ENCODE measurements at places on chromosomes 2 and 18. TPM values are rescaled to one million over a fixed set of nuclear protein-coding genes. Genes with fewer than 3 reads are reported as not detected.

The KCNG2 gene
- not detected for total RNA-seq

The ALK gene
- total RNA-seq: under 0.01 TPM

The SERPINB12 gene
- not detected for total RNA-seq

The MDH1B gene
- total RNA-seq: 2.2 TPM

The CXCR4 gene
- total RNA-seq: under 0.01 TPM

The OSBPL1A gene
- 51.8 TPM for total RNA-seq

The MYO5B gene
- total RNA-seq: 0.36 TPM

The FBXO36 gene
- 7.7 TPM for total RNA-seq

The REG3G gene
- not detected for total RNA-seq

The CD302 gene
- total RNA-seq: 14.5 TPM

The RNF125 gene
- 0.59 TPM for total RNA-seq

The KIF5C gene
- total RNA-seq: 0.36 TPM

The CDK15 gene
- total RNA-seq: 5.3 TPM

The HAT1 gene
- 35.4 TPM for total RNA-seq
